ENCODE measurements at places on chromosomes 1 and 21.

- DNase-seq, result no peak
These were observed 159.0 kb upstream of the IGSF21 start for GRCh38 chr1:17948594-17948993.

GRCh38 chr1:154478639-154479038 is 23.4 kb upstream of the TDRD10 start:
- no peak for DNase-seq

GRCh38 chr1:170318736-170319135 is 173.0 kb downstream of the NTMT2 start:
- no peak for DNase-seq

GRCh38 chr1:103327054-103327719 is 198.3 kb upstream of the RNPC3 start:
- DNase-seq, result no peak

- DNase-seq, result no peak
These were observed 310.8 kb upstream of the NR5A2 start for GRCh38 chr1:199716729-199717128.

DNA sequence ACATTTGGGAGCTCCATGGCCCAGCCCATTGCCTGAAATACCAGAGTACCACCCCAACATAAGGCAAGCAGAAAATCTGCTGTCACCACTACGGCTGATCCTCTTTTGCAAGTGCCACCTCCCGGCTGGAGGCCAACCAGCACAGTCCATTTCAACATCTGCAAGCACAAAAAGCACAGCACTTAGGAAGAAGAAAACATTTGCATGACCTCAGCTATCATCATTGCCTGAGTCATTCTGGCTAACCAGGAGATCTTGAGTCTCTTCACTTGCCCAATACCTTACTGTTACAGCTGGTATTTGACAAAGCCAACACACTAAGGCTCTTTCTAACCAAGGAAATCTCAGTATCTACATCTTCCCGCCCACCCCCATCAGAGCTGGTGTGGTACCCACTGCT is 55.9 kb downstream of the NEK7 start:
- no peak for DNase-seq

- DNase-seq, result no peak
These were observed 55.6 kb downstream of the TRAF5 start for GRCh38 chr1:211382182-211382713.

DNA sequence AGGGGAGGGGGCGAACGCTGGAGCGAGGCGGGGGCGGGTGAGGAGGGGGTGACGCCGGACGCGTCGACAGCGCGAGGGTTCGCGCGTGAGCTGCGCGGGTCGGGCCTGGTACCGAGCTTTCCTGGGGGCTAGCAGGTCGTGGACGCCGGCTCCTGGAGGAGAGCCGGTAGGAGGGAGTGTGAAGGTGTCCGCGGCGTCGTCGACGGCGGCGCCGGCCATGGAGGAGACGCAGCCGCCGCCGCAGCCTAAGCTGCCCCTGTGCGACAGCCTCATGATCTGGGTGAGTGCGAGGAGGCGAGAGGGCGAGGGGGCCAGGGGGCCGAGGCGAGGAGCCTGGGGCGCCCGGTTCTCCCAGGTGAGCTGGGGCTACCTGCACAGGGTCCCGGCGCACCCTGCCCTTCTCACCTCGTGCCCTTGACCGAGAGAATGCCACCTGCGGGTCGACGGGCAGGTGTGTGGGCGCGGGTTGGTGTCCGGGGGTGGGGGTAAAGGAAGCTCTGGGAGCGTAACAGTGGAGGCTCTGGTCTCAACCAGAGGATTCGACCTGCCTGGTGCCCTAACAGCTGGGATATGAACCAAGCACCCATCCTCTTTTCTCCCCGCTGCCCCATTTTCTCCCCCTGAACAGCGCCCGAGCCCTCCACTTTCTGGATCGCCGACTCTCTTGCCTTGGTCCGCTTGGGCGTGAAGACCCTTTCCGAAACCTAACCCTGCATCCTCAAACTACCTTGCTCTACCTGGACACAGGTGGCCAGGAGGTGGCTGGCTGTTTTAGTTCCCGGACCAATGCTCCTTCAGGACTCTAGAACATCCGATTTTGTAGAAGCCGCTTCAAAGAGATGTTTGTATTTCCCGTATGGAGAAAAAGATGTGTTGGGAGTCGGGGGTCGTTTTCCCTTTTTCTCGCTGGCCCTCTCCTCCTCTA is at the start of gene HOOK1:
Gene HOOK1, plus strand, starts transcription at position 49 of the 925 bp plus-strand sequence. Its CDS starts 169 bp downstream, at position 218.
- no peak for DNase-seq

- DNase-seq, result no peak
These were observed 472.0 kb downstream of the SMYD3 start for GRCh38 chr1:246035060-246035541.

Data from CD4-positive, alpha-beta T cell treated with Interleukin-1 beta for 1 hour (primary cell).